ENCODE measurements at places on chromosomes 1 and 21.
A peak's percentile ranks its signal among the peaks of the same experiment; 100 is the strongest.

- no peak for DNase-seq
Measured at GRCh38 chr21:41396558-41397075, 29.4 kb upstream of the MX1 start.

DNA sequence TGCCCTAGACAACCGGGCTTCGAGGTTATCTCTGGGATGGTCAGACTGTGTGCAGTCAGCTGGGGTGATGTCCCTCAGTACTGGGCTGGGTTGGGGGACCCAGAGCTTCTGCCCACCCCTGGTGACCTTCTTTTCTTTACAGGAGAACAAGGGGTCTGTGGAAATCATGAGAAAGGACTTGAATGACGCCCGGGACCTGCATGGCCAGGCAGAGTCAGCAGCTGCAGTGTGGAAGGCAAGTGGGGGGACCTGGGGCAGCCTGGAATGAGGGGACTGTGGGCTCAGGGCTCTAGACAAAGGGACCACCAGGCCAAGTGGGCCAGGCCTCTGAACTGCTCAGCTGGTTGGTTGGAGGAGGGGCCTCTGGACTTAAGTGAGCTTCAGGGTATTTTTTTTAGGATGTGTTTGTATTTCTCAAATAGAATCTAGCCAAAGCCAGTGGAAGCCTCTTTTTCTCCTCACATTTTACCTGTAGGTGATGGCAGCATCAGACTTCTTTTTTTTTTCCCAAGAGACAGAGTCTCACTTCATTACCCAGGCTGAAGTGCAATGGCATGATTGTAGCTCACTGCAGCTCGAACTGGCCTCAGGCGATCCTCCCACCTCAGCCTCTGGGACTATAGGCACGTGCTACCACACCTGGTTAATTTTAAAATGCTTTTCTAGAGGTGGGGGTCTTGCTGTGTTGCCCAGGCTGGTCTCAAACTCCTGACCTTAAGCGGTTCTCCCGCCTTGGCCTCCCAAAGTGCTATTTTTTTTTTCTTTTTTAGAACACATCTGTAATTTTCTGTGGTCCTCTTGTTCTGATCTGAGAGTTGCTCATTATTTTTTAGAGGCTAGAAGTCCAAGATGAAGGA is 1.9 kb downstream of the RNF187 start:
- no peak for DNase-seq

DNA sequence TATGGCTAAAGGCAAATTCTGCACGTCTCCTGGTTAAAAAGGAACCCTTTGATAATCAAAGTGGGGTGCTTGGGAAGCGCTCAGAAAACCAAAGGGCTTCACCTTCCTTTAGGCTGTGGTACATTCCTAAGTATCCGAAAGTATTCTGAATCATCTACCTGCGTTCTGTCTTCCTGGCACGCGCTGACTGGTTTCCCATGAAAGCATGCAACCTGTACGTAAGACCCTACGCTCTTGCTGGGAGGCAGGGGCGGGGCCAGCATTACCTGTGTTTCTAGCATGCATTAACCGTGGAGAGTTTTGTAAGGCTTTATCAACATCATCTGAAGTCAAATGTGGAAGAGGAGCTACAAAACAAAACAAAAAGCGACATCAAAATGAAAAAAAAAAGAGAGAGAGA is 96.0 kb downstream of the ERG start:
- no peak for DNase-seq

DNA sequence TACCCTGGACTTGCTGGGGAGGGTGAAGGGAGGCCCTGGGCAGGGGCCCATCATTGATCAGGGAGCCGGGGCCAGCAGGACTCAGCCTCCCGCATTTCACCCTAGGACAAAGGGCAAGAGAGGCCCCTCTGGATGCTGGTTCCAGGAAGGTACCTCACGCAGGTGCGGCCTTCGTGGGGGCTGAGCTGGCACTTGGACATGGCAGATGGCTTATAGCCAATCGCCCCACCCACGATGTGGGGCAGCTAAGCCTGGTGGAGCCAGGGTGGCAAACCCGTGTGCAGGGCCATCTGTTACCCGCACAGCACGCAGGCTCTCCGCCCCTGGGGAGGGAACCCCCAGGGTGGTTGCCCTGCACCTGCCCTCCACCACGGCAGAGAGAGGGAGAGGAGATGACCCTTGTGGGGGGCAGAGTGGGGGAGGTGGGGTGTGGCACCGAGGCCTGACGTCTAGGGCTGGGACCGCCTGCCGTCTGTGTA is 2.5 kb downstream of the TFF3 start:
- no peak for DNase-seq

- DNase-seq = no peak
Measured at GRCh38 chr1:162927421-162927820, 66.4 kb upstream of the CCDC190 start.

- peak; percentile 60 for DNase-seq
Measured at GRCh38 chr1:164559342-164560051, 513 bp downstream of the PBX1 start.

- no peak for DNase-seq
Measured at GRCh38 chr1:198234520-198235251, 77.9 kb downstream of the NEK7 start.

DNA sequence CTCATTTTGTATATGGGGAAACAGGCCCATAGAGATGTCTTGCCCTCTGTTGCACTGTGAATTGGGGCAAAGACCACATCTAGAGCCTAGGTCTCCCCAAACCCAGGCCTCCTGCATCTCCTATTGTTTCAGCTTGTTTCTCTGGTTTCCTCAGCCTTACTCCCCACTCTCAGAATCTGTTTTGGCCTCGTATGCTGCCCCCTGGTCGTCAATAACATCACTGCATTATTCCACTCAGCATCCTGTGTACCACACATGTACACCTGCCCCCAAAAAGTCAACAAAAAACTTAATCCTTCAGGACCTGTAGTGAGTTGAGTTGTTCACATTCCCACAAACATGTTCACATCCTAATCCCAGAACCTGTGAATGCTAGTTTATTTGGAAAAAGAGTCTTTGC is 184.8 kb downstream of the BRINP2 start:
- DNase-seq = no peak

DNA sequence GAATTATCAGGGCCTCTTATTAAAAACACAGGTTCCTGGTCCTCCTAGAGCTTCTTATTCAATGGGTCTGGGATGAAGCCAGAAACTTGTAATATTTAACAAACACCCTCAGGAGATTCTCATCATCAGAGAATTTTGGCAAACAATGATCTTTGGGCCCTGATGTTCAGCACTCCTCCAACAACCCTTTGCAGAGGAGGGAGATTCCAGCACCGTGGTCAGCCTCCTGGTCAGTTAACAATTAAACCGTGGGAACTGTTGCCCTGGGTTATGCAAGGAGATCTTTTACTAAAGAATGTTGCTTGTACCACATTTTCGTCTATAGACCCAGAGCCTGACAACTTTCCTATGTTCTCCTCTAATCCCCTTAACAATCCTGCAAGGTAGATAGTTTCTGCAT is 294.4 kb downstream of the PLPP3 start:
- no peak for DNase-seq

GRCh38 chr1:1128454-1129139 is 12.7 kb upstream of the C1orf159 start:
- DNase-seq = no peak

- no peak for DNase-seq
Measured at GRCh38 chr1:2971101-2971501, 50.2 kb upstream of the ACTRT2 start.

- DNase-seq = no peak
Measured at GRCh38 chr1:66240491-66241484, 293.2 kb upstream of the SGIP1 start.

DNA sequence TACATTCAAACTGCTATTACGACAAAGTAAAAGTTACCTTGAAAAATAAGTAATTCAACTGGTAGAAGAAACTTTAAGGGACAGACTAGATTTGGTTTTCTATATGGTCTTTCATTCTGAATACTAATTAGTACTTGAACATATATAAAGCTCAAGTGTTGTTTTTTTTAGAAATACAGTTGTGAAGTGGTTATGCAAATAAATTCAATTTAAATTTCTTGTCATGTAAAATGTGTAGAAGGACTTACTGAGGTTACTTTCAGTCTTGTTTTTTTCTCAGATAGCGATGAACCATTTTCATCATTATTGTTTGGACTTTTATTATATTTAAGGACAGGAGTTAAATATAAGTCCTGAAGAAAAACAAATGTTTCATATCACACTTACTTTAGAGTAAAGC is 24.4 kb downstream of the HS2ST1 start:
- DNase-seq = no peak

- no peak for DNase-seq
Measured at GRCh38 chr1:54506594-54506993, 41.4 kb upstream of the ACOT11 start.

DNA sequence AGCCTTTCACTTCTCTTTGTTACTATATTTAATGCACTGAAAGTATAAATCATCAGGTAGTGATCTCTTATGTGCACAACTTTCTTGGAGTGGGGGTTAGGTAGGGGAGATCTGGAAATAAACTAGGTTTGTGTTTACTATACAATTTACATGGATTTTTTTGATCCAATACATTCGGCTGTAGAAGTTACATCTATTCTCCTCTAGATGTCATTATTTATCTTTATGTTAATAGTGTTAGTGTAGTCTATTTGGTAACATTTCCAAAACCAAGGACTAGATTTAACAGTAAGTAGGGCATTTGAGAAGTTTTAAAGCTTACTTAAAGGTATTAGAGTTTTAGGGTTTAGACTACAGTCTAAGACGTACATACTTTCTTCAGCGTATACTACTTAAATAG is 5.4 kb downstream of the VPS45 start:
- no peak for DNase-seq

DNA sequence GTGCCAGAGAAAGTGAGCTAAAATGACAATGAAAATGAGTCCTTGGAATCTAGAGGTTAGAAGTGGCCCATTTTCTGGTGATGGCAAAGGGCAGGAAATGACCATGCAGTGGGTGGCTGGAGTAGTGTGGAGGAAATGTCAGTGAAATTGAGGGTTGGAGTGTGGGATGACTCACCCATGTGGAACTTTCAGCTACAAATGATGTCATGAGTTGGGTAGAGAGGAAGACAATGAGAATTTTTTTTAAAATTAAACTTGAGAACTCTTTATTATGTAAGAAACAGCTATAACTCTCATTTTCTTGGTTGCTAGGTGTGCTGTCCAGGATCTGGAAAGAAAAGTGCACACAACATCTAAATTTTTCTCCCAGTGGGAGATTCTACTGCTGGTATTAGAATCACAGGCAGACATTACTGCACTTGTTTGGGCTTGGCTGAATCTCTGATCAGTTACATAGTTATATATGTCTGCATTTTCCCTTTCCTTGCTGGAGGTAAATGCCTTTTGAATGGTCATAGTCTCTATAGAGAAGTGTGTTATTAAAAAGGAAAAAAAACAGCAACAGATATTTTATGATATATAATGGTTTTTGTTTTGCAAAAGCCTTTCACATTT is 56.8 kb upstream of the GNG12 start:
- DNase-seq = no peak

DNA sequence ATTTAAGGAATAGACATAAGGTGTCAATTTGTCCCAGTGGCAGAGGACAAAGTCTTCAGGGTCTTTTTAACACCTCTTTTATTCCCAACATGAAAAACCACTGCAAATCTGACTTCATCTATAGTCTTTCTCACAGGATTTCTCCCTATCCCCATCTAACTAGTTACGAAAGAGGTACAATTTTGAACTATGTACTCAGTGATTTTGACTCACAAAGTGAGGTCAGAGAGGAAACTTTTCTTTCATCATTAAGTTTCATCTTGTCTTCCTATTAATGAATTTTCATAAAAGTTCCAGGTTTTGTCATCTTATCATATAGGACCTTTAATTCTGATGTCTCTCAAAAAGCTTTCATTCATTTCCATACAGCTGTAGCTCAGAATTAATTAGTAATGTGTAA is 63.3 kb downstream of the ASH1L start:
- DNase-seq = no peak

DNA sequence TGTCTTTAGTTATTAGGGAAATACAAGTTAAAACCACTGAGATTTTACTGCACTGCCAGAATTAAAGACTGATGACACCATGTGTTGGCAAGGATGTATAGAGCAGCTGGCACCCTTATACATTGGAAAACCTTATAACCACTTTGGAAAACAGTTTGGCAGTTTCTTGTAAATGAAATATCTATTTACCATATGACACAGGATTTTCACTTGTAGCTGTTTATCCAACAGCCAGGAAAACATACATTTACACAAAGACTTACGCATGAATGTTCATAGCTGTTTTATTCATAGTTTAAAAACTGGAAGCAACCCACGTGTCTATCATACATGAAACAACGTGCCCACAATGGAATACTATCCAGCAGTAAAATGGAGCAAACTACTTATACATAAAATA is 45.3 kb downstream of the PRRC2C start:
- DNase-seq = no peak

- no peak for DNase-seq
Measured at GRCh38 chr1:35988237-35988636, 57.3 kb downstream of the AGO3 start.

Measured in right lobe of liver (tissue), 6 donors.